Right forelimb (tissue), 1 donor: ENCODE measurements at places on chromosomes 13 and 19.
A peak's percentile ranks its signal among the peaks of the same experiment; 100 is the strongest.

DNA sequence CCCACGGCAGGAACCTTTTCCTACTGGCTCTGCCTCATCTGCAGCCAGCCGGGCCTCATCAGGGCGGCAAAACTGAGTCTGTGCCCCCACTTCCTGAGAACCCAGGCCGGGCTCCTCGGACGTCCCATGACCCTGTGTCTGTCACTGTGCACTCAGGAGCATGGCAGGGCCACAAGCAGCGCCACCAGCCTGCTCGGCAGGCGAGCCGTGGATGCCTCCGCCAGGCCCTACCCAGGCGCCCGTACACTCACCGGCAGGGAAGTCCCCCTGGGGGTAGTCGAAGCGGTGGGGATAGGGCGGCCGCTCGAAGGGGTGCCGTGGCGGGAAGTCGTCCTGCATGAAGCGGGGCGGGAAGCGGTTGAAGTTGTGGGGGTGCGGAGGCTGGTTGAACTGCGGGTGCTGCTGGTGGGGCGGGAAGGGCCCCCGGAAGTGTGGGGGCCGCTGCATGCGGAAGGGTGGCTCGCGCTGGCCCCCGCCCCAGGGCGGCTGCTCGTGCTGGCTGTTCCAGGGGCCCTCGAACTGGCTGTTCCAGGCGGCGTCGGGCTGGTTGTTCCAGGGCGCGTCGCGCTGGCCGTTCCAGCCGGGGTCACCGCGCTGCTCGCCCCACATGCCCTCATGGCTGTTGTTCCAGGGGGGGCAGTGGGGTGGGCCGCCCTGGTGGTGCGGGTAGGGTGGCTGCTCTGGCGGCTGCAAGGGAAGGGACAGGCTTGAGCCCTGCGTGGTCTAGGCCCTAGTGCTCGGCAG lies 17.1 kb downstream of the CHERP start:
- DNase-seq, result no peak

GRCh38 chr13:82344867-82345266 lies 1537.4 kb downstream of the SLITRK1 start:
- no peak for DNase-seq

DNA sequence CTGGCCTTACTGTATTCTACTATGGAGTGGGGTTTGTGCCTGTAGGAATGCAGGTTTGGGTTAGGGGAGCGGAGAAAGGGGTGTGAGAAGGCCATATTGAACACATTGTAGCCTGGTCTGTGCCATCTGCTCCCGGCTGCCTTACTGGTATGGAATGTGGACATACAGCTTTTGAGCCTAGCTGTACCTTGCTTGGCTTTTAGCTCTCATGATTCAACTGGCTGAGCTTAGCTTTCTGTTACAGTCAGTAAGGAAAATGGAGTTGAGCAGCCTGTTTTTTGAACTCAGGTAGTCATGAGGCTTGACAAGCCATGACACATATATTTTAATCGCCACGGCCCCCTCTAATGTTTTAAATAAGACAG lies 41.6 kb downstream of the ARHGAP35 start:
- no peak for DNase-seq

DNA sequence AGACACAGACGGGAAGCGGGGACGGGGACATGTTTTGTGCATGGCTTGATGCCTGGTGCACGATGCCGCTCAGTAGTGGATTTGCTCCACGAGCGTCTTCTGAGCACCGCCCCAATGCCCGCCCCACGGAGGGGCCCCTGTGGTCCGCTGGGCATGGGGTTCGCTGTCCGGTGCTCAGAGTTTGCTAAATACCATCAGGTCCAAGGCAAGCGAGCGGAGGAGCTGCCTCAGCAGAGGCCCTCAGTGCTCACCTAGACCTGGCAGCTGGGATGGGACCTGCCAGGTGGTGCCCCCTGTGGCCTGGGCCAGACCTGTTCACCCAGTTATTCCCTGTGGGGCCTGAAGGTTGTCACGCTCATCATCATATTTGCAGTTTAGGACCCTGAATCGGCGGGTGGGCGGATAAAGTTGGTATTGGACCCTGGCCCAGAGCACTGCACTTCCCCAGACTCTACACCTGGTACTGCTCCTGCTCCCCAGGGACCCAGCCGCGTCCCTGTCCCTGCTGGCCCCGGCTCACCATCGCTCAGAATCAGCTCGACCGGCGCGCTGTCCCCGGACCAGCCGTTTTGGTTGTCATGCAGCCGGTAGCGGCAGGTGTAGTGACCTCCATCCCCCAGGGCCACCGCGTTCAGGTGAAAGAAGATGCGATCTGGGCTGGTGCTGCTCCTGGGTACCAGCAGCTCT lies 2.3 kb downstream of the A1BG start:
- no peak for DNase-seq

- peak; percentile 68 for DNase-seq
Observed at GRCh38 chr19:28466107-28467045, 746.6 kb downstream of the UQCRFS1 start.

DNA sequence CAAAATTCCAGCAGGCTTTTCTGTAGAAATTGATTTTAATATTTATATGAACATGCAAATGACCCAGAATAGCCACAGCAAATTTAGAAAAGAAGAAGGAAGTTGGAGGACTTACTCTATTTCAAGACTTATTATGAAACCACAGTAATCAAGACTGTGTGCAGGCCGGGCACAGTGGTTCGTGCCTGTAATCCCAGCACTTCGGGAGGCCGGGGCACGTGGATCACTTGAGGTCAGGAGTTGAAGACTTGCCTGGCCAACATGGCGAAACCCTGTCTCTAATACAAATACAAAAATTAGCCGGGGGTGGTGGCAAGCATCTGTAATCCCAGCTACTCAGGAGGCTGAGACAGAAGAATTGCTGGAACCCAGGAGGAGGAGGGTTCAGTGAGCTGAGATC lies 6.0 kb upstream of the FFAR2 start:
- DNase-seq, result no peak

DNA sequence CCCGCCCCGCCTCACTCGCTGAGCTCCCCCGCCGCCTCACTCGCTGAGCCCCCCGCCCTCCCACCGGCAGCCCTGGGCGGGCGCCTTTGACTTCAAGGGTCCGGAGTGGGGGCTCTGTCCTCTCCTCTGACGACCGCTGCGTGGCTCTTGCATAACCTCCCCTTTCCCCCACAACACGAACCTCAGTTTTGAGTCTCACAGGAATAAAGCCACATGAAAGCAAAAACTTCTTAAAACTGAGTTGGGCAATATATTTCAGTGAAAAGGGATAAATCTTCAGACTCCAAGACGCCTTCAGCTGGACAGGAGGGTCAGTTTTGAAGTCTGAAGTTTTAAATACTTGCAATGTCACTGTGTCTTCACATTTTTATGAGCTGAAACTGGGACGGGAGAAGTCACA lies 70.6 kb upstream of the C13orf46 start:
- DNase-seq, result no peak

- DNase-seq, result no peak
Observed at GRCh38 chr19:16400911-16401591, 70.7 kb downstream of the EPS15L1 start.

DNA sequence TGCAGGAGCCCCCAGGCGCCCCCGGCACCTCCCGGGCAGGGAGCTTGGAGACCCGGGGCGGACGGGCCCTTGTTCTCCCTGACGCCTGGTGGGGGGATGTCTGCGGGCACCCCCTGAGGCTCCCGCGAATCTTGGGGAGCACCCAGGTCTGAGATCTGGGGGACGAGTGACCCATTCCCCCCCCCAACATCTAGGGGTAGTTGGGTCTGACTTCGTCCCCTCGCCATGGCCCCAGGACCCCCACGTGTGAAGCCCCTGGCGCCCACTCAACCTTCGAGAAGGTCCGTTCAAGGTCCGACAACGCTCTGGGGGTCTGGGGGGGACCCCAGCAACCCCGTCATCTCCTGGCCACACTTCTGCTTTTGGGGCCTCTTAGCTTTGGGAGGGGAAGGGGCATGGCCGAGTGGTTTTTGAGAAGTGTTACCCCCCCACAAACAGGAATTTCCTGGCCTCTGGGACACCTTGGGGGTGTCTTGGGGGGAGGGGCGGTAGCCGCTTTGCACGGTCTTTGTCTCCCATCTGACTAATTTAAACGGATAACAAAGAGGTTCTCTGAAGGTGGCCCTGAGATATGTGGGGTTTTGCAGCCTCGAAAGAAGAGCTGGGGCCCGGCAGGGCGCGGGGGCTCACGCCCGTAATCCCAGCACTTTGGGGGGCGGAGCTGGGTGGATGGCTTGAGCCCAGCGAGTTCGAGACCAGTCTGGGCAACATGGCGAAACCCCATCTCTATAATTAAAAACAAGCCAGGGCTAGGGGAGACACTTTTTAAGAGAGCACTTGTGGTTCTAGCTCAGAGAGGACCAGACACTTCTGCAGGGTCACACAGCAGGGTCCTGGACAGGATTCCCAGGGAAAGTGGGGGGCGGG lies 608 bp downstream of the CNN2 start:
- no peak for DNase-seq

DNA sequence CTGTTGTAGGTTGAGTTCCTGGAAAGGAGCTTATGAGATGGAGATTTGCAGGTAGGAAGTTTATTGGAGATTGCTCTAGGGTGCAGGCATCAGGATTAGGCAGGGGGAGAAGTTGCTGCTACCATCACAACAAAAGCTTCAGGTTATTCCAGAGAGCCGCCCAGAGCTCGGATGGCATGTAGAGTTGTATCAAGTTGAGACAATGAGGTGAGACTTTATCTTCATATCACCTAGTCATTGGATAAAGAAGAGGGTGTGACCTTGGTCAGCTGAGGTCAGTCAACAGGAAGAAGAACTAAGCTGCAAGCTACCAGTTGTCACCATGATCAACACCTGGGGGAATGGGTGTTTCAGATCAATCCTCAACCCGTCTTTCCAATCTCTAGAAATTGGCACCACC lies 342.0 kb downstream of the RFC3 start:
- no peak for DNase-seq

DNA sequence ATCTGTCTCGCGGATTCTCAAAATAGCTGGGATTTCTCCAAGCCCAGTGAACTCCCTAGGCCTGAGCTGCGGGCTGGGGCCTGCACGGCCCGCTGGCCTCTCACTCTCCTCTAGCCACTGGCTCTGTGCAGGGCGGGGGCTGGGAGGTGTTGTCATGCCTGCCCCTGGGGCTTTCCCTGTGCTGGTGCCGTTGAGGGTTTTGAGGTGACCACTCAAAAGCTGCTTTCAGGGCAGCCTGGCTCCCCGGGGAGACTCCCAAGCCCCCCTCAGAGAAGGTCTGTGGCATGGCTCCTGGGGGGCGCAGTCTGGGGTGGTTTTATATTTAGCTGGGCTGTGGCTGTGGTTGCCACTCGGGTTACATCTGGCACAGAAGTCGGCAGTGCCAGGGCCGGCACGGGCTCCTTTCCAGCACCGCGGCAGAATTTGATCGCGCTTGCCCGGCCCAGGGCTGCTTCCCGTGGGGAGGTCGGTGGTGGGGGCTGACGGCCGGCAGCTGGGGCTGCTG lies 10.0 kb downstream of the NDUFB7 start:
- DNase-seq, result peak; percentile 69

- DNase-seq, result no peak
Observed at GRCh38 chr13:21420706-21421105, 38.4 kb downstream of the ZDHHC20 start.

DNA sequence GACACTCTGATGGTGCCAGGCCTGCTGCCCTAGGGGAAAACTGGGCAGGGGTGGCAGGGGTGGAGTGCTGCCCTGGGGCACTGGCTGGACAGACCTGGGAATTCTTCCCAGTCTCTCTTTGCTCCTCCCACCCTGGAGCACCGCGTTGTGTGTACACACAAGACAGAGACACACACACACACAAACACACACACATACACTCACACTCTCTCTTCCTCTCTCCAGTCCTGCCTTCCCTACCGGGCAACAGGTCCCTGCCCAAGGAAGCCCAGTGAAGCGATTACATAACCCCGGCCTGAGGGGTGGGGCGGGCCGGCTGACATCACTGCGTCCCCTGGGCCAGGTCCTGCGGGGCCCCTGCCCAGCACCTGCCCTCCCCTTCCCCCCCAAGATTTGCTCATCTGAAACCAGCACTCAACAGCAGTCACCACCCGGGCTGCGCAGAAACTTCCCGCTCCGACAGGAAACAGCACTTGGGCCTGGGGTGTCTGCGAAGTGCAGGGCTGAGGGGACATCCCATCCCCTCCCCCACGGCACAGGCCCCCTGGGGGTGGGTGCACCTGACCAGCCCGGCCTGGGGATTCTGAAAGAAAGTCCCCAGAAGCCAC lies 1.2 kb downstream of the MKNK2 start:
- no peak for DNase-seq

DNA sequence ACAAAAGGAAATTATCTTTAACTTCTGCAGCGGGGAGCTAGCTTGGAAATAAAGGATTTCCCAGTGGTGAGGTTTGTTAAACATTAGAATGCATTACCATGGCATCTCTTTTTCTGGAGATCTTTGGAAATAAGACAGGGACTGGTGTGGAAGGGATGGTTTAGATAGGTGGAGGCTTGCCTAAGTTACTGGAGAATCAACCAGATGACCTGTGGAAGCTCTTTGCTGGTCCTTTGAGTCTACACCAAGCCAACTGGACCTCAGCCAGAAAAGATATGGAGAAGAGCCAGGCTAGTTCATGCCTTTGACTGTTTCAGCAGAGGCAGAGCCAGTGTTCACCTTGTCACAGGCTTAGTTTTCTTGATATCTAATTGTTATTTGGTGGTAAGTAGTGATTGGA lies 134.7 kb downstream of the KCNRG start:
- DNase-seq, result no peak

DNA sequence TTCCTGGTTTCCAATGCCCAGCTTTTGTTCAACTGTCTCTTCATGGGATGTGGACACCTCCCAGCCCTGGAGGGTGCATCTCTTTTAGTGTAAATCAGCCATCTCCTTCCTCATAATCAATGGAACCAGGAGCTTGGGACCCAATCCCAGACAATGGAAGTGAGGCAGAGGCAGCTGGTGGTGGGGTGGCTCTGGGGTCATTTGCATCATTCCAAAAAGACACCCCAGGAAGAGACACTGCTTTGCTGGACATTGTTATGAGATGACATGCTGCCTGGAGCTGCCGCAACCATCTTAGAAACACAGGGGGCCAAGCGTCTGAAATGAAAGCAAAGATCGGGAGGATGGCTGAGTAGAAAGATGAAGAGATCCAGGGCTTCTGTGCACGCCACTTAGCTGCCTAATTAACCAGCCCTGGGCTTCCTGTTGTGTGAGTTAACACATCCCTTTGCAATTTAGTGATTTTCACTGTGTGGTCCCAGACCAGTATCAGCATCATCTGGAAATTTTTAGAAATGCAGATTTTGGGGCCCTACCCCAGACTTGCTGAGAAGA lies 36.1 kb downstream of the IRS2 start:
- no peak for DNase-seq

GRCh38 chr13:64164435-64164834 lies 2748.8 kb upstream of the PCDH20 start:
- DNase-seq, result no peak

DNA sequence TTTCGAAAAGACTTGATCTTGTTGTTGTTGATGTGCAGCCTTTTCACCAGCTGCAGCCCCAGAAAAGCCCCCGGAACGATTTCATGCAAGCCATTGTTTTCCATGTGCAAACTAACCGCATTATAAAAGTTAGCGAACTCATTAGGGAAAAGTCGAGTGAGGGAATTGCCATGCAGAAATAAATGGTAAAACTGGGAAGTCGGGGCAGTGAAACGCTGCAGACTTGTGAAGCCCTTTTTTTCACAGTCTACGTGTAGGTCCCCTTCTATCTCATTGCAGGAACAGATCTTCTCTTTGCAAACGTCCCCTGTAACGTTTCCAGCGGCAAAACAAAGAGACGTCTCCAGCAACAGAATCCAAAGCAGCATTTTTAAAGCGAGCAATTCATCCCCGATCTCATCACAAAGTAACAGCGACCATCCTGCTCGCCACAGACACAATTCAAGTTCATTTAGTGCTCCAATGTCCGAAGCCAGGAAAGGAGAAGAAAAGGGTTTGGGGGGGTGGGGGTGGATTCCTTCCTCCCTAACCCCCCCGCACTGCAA lies 1.1 kb downstream of the SLITRK1 start:
- no peak for DNase-seq

- DNase-seq, result no peak
Observed at GRCh38 chr19:40627486-40628279, 26.5 kb downstream of the LTBP4 start.

GRCh38 chr19:1122972-1123363 lies 19.2 kb downstream of the GPX4 start:
- DNase-seq, result no peak
